Stimulated activated CD4-positive, alpha-beta T cell treated with anti-CD3 and anti-CD28 coated beads, Interleukin-2, amount 100 ng/mL, for 48 hours (primary cell): ENCODE measurements at places on chromosomes 3 and 15.
A peak's percentile ranks its signal among the peaks of the same experiment; 100 is the strongest.

- DNase-seq = no peak
These were observed 334.3 kb upstream of the CTDSPL start for GRCh38 chr3:37527361-37527760.

DNA sequence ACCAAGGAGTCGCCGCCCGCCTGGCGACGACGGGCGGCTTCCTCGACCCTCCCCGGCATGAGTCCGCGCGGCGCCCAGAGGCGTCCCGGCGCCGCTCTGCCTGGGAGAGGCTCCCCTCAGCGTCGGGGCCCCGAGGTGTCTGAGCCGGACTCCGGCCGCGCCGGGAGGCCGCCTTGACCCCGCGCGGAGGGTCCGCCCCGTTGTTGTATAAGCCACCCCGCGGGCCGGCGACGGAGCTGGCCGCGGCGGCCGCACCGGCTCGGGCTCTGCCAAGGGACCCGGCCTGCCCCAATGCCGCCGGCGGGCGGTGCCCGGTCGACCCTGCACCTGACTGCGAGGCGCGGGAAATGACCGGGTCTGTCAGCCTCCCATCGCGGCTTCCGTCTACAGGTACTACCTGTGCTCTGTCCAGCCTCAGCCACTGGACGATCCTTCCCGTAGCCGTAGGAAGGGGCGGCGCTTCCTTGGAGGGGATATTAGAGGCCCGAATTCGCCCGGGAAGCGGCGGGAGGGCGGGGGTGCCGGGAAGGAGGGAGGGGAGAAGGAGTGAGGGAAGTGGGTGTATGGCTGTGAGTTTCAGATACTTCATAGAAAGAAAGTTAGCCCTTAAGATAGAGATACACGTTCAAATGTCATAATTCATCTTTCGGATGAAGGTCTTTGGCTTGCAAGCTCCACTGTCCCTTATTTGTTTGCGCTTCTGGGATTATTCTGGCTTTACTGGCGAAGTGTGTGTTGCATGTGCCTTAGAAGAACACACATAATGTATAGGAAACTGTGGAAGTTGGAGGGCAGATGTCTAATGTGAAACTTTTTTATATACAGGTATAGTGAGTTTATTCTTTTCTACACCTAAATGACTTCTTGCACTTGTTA is 620 bp downstream of the ABHD5 start:
- peak; percentile 30 for DNase-seq

- DNase-seq = no peak
These were observed 6.6 kb upstream of the ADGRG7 start for GRCh38 chr3:100602506-100603444.

DNA sequence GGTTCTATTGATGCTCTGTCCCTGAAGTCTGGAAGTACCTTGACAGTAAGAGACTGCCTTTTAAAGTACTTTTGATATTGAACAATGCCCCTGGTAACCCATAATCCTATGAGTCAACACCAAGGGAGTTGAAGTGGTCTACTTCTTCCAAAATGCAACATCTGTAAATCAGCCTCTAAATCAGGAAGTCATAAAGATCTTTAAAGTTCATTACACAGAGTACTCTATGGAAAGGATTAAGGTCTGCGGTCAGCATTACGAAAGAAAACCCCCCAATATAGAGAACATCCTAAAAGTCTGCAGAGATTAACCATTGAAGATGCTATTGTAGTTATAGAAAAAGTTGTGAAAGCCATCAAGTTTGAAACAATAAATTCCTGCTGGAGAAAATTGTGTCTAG is 52.7 kb upstream of the CMC1 start:
- no peak for DNase-seq

DNA sequence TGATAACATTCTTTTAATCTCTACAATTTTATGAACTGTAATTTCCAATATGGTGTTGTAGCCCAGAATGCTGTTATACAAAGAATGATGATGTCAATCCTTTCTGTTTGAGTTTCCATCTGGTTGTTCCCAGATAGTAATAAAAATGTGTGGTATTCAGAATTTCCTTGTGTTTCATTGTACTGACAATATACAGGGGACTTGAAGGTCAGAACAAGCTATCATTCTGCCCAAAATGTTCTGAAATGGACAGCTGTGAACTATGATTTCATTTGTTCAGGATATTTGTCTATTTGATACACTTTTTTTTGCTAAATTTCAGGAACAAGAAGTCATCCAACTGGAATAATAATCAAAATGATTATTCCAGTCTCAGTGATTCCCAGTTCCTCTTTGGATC is 40.8 kb downstream of the C3orf62 start:
- no peak for DNase-seq

DNA sequence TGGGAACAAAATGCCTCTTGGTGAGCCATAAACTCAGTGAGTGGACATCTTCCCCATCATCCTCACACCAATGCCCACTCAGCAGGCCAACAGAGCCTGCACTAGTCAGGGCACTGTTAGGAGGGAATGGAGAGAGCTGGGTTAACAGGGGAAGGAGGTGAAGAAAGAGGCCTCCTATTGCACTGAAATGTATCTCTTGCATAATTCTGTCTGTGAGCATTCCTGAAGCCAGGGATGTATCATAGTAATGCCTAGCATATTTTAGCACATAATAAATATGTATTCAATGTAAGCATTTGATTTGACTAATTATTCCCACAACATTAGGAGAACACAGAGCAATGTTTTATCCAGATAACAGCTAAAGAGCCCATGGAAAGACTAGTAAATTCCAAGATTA is 81.2 kb downstream of the ANO10 start:
- DNase-seq = no peak

GRCh38 chr3:16888785-16889607 is 4.2 kb downstream of the PLCL2 start:
- DNase-seq = no peak

DNA sequence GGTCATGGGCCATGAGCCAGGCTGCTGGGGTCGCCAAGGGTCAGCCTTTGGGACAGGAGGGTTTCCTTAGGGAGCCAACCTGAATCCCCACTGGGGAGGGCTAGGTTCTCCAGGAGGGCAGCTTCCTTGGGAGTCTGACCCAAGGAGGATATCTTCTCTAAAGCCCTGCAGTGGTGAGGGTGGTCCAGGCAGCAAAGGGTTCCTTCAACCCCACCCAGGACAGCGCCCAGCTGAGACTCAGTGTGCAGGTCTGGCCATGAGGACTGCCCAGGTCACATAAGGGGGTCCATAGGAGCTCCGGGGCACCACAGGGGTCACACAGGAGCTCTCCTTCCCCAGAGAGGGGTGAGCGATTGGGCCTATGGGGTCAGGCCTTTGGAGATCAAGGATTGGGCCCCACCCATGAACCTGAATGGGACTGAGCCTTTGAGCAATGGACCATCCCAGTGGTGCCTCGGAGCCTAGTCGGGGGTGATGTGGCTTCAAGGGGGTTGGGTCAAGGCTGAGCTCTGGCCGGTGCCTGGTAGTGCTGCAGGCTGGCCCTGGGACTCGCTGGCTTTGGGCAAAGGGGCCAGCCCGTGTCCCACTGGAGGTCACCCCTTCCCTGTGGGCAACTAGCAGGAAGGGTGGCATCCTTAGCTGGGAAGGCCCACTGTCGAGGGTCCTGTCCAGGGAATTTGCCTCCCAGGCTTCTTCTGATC is 216.5 kb downstream of the SNRPN start:
- no peak for DNase-seq

GRCh38 chr3:40291471-40291870 is 18.0 kb upstream of the EIF1B start:
- no peak for DNase-seq

GRCh38 chr3:123194552-123194951 is 7.2 kb upstream of the SEC22A start:
- no peak for DNase-seq

- DNase-seq = no peak
These were observed 107.2 kb downstream of the FRMD5 start for GRCh38 chr15:44087578-44088465.

DNA sequence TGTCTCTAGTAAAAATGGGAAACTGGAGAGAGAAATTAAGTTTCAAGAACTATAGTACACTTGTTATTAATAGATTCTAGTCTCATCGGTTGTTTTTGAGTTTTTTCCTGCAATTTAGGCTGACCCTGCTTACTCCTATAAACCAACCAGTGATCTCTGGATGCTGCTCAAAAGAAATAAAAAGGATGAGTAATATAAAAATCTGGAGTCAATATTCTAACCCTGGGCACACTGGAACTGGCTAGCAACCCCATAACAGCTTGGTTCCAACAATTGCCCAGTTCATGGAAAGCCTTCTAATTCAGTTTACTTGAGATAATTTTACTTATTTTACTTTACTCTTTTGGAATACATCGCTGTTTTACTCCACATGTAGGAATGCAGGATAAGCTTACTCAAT is 211.6 kb downstream of the GBE1 start:
- no peak for DNase-seq

GRCh38 chr15:78103406-78104118 is 11.2 kb downstream of the SH2D7 start:
- DNase-seq = peak; percentile 36

GRCh38 chr3:48989796-48990635 is at the start of gene P4HTM:
TSS of gene P4HTM (plus strand) at chr3:48990241. CDS start at chr3:48990257, 16 bp downstream.
- peak; percentile 70 for DNase-seq

DNA sequence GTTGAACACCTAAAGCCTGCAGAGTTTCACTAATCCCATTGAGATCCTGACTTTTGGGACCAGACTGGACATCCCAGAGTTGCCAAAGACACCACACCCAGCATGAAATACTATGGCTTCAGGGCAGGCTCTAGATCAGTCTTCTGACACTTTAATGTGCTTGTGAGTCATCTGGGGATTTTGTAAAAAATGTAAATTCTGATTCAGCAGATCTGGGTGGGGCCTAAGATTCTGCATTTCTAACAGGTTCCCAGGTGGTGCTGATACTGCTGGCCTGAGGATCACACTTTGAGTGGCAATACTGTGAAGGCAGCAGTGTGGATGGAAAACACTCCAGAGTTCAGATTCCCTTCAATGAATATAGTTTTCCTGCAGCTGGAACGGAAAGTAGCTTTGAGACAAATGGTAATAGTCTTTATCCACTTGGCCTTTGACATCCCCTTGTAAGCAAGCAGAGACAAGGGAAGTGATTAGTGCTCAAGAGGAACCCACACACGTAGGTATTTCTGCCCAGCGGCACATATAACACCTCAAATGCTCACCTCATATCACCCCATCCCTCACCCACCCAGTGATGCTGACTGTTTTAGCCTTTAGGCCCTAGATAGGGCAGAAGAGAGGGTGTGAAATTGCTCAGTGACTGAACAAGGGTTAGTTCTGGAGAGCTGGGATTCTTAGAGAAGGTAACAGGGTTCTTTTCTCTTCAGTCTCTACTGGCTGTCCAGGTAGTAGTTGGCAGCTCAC is 51.5 kb upstream of the GSK3B start:
- DNase-seq = peak; percentile 0

GRCh38 chr15:43889042-43889441 is 62.2 kb downstream of the WDR76 start:
- DNase-seq = no peak

- DNase-seq = no peak
These were observed 94.4 kb downstream of the ANKRD28 start for GRCh38 chr3:15703346-15703745.

DNA sequence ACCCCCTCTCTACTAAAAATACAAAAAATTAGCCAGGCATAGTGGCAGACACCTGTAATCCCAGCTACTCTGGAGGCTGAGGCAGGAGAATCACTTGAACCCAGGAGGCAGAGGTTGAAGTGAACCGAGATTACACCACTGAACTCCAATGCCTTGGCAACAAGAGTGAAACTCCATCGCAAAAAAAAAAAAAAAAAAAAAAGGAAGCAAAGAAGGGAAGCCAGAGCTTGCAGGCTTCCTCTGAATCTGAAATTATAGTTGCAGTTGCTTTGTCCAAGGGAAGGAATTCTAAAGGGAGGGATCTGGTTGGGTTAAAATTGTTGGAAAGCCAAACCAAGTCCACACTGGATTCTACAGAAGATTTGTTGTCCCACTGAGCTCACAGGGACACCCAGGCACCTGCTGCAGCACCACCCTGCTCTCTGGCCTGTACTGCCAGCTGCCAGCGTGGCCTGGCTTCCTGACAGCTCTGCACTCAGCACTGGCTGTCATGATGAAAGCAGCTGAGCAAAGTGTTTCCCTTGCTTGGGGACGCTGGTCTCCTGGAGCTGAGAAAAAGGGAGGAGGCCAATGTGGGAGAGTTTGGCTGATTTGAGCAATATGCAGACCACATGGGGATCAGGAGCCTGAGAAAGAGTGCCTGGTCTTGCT is 88.8 kb upstream of the HES1 start:
- no peak for DNase-seq

- DNase-seq = no peak
These were observed 118.4 kb downstream of the ADCY5 start for GRCh38 chr3:123330441-123330991.

DNA sequence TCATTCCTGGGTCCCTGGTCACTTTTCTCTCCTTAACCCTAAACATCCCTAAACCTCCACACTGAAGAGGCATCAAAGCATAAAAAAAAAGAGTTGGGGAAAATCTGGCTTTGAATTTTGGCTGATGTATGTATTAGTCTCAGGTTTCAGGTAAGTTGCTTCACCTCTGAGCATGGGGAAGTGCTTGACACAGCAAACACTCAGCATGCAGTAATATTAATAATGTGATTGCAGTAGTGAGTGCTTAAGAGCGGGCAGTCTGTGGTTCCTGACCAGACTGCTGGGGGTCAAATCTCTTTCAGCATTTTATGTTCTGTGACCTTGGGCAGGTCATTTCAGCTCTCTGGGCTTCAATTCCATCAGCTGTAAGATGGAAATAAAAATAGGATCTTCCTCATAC is 467.9 kb downstream of the SOX2 start:
- no peak for DNase-seq

GRCh38 chr3:150384296-150385212 is 23.5 kb upstream of the TSC22D2 start:
- DNase-seq = peak; percentile 31

DNA sequence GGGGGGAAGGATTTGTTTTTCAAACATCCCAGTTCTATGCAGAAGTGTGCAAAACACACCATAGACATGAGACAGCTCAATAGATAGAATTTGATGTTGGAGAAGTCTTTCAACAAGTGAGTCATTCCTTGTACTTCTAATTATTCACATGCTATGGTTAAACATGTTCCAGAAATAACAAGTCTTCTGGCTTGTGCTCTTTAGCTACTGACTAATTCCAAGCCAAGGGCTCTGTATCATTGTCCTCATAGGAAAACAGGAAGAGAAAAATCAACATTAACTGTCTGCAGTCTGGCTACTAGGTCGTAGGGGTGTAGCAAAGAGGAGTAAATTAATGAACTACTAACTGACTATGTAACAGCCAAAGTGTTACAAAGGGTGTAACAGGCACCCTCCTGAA is 25.8 kb downstream of the LDHAL6B start:
- DNase-seq = no peak

DNA sequence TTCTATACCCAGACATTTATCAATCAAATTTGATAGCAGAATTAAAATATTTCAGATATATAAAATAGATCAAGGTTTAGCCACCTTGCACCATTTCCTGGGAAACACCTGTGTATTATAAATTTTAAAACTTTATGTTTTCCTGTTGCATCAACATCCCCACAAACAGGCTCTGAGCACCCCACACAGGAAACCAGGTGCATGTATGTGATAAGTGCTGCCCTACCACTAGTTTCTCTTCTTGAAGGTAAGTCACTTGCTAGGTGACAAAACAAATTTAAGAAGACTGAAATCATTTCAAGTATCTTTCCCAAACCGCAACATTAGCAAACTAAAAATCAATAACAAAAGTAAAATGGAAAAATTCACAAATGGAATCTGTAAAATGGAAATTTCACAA is 496.1 kb upstream of the CCDC54 start:
- DNase-seq = no peak

GRCh38 chr15:42632105-42632675 is 56.8 kb downstream of the STARD9 start:
- no peak for DNase-seq

GRCh38 chr15:83919978-83920510 is 266.1 kb downstream of the ADAMTSL3 start:
- no peak for DNase-seq

- no peak for DNase-seq
These were observed 150.5 kb upstream of the IQSEC1 start for GRCh38 chr3:13223574-13224237.
